ENCODE measurements at places on chromosomes 6 and 20. TPM values are rescaled to one million over a fixed set of nuclear protein-coding genes. Genes with fewer than 3 reads are reported as not detected.

- DNase-seq: no peak
Observed at GRCh38 chr6:92292067-92292466, 1127.3 kb downstream of the EPHA7 start.

Gene MYL9
- polyA plus RNA-seq: 1,393 TPM

GRCh38 chr20:12695937-12696336, 312.8 kb upstream of the SPTLC3 start:
- no peak for DNase-seq

GRCh38 chr6:170255426-170256125, 35.3 kb downstream of the DLL1 start:
- no peak for DNase-seq

- no peak for DNase-seq
Observed at GRCh38 chr20:35523298-35523888, 6.1 kb downstream of the C20orf173 start.

GRCh38 chr6:80380566-80380965, 274.1 kb downstream of the BCKDHB start:
- no peak for DNase-seq
